ENCODE measurements at places on chromosomes 11 and 22.

DNA sequence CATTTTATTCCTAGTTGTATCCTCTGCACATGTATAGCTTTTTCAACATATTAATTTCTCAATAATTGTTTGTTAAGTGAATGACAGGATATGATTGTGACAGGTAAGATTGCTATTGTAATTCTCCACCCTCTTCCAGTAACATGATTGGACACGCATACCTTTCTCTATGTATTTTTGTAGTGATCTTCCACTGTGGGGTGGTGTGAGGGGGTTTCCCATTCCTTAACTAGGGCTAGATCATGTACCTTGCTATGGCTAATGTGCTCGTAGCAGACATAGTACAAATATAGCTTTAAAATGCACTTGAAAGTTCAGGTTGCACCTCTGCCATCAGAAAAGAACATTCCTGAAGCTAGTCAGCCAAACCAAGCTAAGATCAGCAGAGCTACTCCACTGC is 2392.8 kb upstream of the RAG2 start:
- DNase-seq = no peak

DNA sequence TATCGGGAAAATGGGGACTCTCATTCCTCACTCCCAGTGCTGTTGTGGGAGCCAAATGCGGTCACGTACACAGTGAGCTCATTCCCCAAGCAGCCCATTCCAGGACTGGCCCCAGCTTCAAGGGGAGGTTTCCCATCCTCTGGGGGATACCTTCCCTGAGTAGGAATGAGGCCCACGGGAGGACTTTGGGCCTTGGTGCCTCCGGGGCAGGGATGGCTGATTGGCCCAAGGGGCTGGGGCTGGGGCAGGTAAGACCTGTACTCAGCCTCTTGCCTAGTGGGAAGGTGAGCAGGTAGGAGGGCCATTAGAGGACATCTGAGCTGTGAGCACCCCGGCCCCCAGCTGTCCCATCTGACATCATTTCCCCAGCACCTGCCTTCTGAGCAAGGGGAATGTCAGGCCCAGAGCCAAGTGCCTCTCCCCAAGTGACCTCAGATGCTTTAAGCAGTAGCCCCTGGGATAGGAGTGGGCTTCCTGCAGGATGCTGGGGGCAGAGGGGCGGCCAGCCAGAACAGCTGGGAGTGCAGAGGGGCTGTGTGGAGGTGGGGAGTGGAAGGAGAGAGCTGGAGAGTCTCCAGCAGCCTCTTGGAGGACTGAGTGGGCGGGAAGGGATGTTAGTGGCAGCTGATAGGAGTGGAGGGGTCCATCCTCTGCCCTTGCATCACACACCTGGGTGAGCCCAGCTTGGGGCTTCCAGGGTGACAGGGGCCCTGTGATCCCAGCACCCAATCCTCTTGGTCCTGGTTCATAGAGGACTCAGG is 58.4 kb downstream of the CD82 start:
- DNase-seq = peak; percentile 28

DNA sequence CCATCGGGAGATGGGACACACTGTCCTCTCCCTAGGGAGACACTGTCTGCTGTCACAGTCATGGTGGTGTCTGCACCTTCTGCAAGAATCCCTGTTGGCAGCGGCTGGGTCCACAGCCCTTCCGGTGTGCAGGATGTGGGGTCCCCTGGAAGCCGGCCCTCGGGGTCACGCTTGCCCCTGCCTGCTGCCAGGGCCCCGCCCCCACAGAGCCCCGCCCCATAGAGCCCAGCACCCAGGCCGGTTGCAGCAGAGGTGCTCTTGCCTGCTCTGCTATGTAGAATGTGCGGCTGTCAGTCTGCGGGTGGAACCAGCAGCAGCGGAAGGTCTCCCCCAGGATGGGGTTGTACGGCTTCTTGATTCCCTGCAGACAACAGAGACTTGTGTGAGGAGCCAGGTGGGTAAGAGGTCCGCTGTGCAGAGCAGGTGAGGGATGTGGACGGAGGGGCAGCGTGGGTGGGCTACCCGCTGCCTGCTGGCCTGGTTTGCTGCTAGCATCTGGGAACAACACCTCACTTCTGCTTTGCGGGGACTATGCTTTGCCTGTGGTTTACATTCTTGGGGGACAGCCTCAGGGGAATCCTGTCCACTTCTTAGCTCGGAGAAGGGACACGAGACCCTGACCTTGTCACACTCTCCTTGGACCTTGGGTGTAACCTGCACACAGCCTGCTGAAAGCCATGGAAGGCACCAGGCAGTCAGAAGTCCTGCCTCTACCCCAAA is 44.9 kb upstream of the CARS1 start:
- no peak for DNase-seq

- DNase-seq = no peak
Observed at GRCh38 chr11:59417023-59417422, 9.2 kb downstream of the OR5A2 start.

GRCh38 chr22:41523464-41524221 is 20.6 kb downstream of the POLR3H start:
- DNase-seq = no peak

GRCh38 chr11:45078236-45079074 is 68.0 kb upstream of the PRDM11 start:
- no peak for DNase-seq

GRCh38 chr11:84648471-84648870 is 978.7 kb downstream of the DLG2 start:
- peak; percentile 29 for DNase-seq

Data from NCI-H1092 treated with DMSO at 0.1 percent for 48 hours (cell line).